ENCODE measurements at places on chromosomes 4 and X.

DNA sequence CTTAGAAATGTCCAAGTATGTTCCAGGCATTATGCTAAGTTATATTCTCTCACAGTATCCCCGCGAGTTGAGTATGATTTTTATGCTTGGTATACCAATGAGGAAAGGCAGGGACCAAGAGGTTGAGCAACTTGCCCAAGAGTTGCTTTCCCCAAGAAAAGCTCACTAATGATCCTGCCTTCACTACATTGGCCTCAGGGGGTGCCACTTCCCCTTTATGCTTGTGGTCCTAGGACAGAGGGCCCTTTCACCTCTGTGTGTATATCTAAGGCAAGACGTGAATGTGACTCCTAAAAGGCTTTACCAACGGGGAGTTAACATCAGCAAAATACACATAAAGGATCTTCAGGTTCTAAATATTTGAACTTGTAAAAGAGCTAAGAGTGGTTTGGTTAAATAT lies 164.4 kb upstream of the CPEB2 start:
- no peak for DNase-seq

DNA sequence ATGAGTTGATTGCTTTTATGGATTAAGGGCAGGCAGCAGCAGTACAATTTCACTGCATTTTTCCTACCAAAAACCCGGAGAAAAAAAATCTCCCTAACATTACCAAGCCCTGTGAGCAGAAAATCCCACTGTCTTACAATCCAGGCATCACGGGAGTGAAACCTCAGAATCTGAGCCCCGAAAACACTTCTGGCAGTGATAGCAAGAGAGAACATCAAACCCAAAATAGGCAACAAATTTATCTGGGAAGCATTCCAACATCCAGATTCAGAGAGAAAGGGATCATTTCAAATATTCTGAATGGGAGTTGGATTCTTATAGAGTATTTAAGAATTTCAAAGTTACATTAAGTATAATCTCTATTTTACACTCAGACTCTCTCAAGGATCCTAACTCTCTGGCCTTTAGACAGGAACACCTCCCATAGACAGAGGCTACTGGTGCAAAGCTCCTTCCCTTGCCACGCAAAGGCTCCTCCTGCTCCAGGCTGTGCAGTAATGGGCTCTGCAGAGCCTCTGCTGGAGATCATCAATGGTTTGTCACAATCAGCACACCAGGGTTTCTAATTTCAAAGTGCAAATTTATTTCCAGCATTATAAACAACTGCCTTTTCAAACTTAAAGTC lies 256.9 kb downstream of the PARM1 start:
- no peak for DNase-seq

DNA sequence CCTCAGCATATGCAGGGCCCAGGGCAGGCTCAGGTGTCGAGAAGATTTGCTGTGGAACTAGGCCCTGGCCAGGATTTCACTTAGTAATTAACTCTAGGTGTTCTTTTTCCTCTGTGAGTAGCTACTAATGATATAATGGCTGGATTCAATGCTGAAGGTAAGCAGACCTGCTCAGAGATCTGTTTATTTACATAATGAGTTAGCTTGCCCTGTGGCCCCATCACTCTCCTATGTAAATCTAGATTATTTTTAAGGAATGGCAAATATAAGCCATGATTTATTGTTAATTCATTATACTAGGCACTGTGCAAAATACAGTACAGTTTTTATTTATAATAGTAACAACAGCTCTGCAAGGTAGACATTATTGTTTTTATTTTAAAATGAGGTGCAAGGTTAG lies 117.2 kb downstream of the IRF2 start:
- DNase-seq: no peak

GRCh38 chr4:183252959-183253358 lies 67.1 kb downstream of the CLDN22 start:
- no peak for DNase-seq

All from AG04449 (cell line).